Sciatic nerve (tissue), 2 donors: ENCODE measurements at places on chromosomes 7 and 10. TPM values are rescaled to one million over a fixed set of nuclear protein-coding genes. Genes with fewer than 3 reads are reported as not detected.

The ICA1 gene
- total RNA-seq = 27.0 TPM

DNA sequence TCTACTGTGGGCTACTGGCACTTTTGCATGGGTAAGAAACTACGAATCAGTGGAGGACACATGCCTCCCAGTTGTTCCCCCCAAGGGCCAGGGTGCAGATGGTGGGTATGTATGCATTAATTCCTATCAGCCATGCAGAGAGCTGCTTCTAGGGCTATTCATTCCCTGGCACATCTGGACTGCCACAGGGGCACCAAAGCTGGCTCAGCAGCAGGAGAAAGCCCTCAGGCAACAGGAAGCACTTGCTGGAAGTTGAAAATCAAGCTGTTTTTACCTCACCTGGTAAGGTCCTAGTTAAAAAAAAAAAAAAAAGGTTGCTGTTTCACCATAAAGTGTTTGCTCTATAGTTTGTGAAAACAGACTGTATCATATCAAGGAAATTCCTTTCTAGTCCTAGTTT is 1342.6 kb downstream of the REEP3 start:
- no peak for DNase-seq

The GALNT17 gene
- total RNA-seq = 65.4 TPM

The PTTG1IP2 gene
- not detected for total RNA-seq

GRCh38 chr10:35460852-35461460 is 124.6 kb downstream of the CCNY start:
- no peak for DNase-seq

- no peak for DNase-seq
Measured at GRCh38 chr10:43774234-43774769, 125.6 kb upstream of the ZNF32 start.

DNA sequence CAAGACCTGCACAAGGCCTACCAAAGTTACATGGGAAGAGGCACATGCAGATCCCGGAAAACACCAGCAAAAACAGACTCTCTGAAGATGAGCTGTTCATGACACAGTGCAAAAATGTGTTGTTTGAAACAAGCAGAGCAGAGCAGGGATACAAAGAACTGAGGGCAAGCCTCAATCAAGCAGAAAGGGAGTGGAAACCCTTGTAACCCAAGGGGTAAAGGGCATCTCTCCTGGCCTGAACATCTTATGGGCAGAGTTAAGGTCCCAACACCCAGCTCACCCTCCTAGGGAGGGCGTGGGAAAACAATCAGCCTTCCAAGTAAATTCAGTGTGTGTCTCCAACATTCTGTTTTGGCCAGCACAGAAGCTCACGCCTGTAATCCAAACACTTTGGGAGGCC is 10.5 kb downstream of the PSPH start:
- DNase-seq = peak; percentile 3

DNA sequence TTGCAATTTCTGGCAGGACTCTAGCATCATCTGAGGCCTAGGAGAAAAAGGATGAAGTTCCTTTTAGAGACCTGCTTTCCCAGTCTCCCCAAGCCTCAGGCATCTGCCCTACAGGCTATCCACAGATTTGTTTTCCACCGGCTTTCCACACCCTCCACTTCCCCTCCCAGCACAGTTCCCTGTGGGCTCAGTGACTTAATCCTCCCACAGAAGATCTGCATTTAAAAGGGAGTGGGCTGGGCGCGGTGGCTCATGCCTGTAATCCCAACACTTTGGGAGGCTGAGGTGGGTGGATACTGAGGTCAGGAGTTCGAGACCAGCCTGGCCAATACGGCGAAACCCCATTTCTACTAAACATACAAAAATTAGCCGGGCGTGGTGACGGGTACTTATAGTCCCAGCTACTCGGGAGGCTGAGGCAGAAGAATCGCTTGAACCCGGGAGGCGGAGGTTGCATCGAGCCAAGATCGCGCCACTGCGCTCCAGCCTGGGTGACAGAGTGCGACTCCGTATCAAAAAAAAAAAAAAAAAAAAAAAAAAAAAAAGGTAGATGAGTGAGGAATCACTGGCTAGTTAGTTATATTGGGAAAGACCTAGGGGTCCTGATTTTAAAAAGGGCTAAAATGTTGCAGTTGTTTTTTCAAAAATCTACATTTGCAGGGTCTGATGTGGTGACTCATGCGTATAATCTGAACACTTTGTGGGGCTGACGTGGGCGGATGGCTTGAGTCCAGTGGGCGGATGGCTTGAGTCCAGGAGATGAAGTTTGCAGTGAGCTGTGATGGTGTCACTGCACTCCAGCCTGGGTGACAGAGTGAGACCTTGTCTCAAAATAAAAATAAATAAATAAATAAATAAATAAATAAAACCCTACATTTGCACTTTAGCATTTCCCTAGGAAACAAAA is 119.5 kb downstream of the BAMBI start:
- peak; percentile 62 for DNase-seq

GRCh38 chr7:47320296-47320695 is 261.6 kb downstream of the TNS3 start:
- no peak for DNase-seq
